ENCODE measurements at places on chromosomes 6 and 20. TPM values are rescaled to one million over a fixed set of nuclear protein-coding genes. Genes with fewer than 3 reads are reported as not detected.

Gene CCM2L
- polyA plus RNA-seq = not detected

Gene R3HDML
- polyA plus RNA-seq = not detected

Gene C6orf141
- 13.8 TPM for polyA plus RNA-seq

Gene C20orf204
- polyA plus RNA-seq = 0.11 TPM
